ENCODE measurements at places on chromosomes 12 and 14.

DNA sequence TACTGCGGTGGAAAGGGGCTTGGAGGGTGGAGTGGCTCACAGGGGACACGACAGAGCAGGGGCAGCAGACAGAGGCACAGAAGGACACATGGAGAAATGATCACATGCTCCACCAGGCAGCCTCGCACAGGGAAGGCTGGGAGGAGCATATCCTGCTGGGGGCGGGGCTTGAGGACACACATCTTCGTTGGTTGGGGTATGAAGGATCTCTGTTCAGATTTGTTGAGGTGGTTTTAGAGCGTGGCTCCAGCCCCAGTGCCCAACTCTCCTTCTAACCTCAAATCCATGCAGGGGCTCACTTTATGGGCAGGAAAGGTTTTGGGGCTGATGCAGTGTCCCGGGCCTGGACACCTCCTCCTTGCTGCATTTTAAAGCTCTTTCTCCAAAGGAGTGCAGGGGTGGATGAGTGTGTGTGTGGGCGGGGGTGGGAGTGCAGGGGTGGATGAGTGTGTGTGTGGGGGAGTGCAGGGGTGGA is 733 bp upstream of the P3H3 start:
- peak; percentile 34 for DNase-seq

GRCh38 chr12:13066014-13066413 is 21.8 kb downstream of the FAM234B start:
- no peak for DNase-seq

- DNase-seq, result no peak
Observed at GRCh38 chr12:13229504-13229903, 33.0 kb downstream of the EMP1 start.

DNA sequence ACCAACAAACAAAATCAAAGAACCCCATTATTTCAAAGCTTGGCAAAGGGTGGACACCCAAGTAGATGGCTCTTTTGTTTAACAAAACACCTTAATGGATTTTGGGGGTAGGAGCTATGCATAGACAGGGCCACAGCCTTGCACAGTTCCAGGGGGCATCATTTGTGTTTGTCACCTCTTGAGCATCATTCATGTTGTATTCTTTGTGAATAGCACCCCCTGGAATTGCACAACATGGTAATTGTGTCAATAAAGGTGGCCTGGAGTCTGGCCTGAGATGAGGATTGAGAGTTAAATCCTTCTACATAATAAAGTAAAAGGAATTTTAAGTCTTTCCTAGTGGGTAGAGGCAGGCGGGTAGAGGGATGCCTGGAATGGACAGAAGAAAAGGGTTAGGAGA is 3.3 kb upstream of the FRS2 start:
- DNase-seq, result no peak

DNA sequence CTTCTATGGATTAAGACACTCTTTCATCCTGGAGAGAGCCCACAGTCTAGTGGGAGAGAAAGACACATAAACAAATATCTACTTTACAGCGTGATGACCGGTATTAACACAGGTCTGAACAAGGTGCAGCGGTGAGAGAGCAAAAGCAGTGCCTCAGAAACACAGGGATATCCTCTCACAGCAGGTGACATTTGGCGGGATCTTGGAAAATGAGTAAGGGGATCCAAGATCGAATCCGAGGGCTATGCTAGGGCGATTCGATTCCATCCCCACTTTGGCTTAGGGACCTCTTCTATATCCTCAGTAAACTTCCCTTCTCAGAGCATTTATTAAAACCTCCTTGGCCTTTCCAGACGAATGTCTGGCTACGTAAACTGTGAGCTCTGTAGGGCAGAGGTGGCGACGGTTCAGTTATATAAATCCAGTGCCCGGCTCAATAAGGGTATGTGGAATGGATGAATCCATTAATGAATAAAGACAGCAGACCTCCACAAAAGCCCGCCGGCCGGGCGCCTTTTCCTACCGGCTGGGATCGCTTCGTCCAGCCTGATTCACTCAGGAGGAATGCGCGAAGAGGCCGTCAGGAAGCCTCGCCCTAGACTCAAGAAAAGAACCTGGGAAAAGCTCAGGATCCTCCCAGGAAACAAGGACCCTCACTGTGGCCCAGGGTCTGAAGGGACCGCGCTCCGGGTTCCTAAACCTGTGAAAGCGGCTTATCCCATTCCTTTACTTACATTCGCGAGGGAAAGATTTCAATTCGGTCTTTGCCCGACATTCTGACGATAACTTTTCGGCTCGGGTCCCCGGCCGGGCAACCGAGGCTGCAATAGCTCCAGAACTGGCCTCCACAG is 455 bp downstream of the ATP6V1D start:
- peak; percentile 23 for DNase-seq

DNA sequence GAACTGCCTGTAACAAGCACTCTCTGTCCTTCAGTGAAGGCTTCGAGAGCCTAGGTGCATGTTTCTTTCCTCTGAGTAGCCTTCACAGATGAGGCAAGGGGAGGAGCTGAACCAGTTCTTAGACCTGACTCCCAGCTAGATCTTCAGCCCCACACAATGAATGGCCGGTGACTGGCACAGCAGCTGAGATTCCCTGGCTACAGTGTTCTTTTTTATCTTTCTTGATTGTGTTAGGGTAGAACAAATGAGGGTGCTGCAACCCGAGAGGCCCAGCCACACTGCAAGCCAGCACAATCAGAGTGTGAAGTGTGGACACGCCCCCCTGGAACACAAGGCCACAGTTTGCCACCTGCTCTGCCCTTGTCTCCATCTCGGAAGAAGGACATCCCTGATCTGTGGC is 19.1 kb upstream of the COL2A1 start:
- no peak for DNase-seq

- peak; percentile 57 for DNase-seq
Observed at GRCh38 chr14:34665785-34666435, 36.0 kb upstream of the SNX6 start.

- DNase-seq, result peak; percentile 79
Observed at GRCh38 chr12:66964629-66965028, 285.8 kb upstream of the GRIP1 start.

DNA sequence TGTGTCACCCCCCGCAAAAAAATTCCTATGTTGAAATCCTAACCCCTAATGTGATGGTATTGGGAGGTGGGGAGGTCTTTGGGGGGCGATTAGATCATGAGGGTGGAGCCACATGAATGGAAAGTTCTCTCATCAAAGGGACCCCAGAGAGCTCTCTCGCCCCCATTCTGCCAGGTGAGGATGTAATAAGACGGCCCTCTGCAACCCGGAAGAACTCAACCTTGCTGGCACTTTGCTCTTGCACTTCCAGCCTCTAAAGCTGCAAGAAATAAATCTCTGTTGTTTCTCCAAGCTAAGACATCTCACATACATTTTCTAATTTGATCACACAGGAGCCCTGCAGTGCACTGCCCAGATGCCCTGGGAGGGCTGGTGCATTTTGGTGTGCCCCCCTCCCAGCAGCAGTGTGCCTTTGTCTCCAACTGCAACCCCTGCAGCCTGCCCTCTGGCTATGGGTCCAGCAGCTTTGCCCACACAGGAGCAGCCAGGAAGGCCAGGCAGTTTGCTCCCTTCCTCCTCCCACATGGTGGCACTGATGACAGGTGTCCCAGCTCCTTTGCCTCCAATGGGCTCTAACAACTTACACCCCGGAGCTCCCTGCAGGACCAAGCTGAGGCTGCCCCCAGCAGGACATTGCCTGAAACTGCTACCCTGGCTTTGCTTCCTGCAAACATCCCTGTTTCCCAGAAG is 59.3 kb downstream of the C14orf132 start:
- DNase-seq, result peak; percentile 46

DNA sequence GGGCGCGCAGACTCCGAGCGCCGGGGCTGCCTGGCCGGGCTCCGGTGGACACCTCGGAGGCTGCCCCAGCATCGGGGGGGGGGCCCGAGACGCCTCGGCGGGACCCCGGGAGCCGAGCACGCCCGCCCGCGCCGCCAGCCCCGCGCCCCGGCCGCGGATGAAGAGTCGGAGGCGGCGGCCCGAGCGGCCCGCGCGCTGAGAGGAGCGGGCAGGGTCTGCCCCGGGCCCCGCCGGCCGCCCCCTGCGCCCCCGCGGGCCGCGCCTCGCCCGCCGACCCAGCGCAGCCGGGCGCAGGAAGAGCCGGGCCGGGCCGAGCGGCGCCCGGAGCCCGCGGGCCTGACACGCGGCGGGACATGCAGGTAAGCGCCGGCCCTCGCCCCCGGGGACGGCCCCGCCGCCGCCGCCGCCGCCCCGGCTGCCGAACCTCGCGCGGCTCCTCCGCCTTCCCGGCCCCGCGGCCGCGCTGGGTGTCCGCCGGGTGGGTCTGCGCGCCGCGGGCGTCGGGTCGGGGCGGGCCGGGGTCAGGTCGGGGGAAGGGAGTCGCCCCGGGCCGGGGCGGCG is 63.7 kb downstream of the FBXL14 start:
- no peak for DNase-seq

GRCh38 chr12:19547271-19547671 is 108.0 kb downstream of the AEBP2 start:
- DNase-seq, result no peak

DNA sequence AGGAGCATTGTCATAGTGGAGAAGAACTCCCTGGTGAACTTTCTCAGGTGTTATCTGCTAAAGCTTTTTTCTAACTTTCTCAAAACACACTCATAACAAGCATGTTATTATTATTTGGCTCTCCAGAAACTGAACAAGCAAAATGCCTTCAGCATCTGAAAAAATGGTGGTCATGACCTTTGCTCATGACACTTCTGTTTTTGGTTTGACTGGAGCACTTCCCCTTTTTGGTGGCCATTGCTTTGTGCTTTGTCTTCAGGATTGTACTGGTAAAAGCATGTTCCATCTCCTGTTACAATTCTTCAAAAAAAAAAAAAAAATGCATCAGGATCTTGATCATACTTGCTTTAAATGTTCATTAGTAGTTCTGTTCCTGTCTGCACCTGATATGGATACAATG is 1241.6 kb upstream of the USP15 start:
- DNase-seq, result no peak

GRCh38 chr12:5588176-5588575 is 156.3 kb downstream of the NTF3 start:
- no peak for DNase-seq

GRCh38 chr12:2999265-2999841 is 40.2 kb downstream of the TEAD4 start:
- DNase-seq, result no peak

GRCh38 chr14:64730061-64730440 is 25.8 kb downstream of the PLEKHG3 start:
- DNase-seq, result no peak

DNA sequence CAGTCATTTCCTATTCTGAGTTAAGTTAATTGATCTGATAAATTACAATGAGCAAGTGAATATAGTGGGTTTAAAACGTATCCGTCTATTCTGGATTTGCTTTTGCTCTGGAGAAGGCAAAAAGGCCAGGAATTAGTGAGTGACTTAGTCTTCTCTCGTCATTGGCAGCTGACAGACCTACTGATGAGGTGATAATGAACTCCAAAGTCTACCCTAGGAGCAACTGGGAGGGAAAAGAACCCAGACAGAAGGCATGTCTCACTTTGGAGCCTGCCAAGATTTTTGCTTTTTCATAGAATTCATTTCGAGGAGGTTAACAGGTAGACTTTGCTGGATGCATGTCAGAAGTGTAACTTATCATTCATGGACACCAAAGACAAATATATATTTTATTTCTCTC is 270.3 kb downstream of the FBXL14 start:
- no peak for DNase-seq

DNA sequence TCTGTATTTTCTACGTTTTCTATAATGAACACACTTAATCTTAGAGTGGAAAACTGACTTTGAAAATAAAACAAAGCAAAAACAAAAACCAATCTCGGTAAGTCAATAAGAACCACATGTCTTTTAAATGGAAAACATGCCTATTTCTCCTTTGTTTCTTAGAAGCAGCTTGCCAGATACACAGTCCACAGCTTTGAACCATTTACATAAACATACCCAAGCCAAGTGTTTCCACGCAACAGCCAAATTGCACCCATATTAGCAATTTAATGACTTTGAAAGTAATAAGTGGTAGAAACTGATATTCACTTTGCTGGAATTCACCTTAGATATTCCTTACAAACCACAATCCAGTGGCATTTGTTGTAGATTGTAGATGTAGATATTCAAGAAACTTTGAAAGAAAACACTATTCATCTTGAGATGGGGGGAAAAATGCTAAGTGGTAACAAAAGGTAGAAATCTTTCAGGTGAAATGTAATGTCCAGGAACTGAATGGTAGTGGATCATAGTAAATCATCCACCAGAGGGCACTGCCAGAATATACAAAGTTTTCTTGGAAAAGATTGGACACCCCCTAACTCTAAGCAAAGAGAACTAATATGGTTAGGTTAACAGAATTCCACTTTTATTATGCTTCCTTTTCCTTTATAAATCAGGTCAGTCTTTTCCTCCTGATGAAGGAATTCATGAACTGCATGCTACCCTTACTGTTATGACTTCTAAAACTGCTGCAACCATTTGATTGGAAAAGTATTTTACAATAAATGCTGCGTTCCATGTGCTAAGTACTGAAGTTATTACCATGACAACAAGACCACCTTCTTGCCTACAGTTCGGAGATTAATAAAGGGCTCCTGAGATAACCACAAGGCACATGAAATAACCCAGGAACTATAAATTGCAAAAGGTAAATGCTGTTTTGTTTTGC is 69.8 kb downstream of the RERG start:
- DNase-seq, result no peak

DNA sequence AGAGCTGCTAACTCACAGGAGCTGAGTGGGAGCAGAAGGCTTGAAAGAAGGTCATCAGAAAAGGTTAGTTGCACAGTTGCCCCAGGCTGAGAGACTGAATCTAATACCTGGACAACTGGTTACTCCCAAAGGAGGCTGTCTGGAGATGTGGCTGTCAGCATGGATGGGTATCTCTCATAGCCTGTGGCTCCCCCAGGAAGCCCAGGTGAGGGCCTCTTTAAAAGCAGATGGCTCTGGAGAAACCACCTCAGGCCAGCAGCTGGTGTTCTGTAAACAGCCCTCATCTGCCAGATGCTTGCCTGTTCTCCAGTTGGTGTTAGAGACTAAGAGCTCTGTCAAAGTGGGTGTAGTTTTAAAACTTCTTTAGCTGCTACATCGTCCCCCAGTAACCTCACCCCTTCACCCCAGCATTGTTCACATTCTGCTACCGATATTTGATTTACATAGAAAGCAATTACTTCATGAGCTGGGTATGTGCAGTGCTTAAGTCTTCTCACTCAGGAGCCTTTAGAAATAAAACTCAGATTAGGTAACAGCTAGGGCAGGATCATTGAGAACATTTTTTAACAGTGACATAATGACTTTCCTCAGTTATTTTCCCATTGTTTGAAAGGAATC is 25.8 kb downstream of the DACT1 start:
- peak; percentile 61 for DNase-seq

- peak; percentile 1 for DNase-seq
Observed at GRCh38 chr12:99381992-99382391, 265.6 kb upstream of the GARIN6 start.

DNA sequence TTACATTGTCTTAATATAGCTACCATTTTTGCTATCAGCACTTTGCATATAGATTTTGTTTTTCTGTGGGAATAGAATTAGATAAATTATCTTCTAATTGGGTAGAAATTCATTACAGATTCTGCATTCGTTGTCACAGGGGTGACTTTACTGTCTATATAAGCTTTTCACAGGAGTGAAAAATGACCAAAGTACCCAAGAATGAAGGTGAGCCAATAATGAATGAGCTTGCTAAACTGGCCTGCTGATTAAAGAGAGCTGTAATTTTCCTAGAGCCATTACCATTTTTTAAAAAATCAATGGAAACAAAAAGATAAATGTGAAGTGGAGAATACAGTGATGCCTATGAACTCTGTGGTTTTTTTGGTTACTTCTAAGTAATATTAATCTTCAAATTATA is 504.6 kb downstream of the RPL10L start:
- DNase-seq, result no peak

GRCh38 chr12:53425515-53426150 is 2.0 kb downstream of the AMHR2 start:
- no peak for DNase-seq

GRCh38 chr14:105168496-105168978 is at the start of gene JAG2:
Gene JAG2, minus strand, starts transcription at chr14:105168776. Its CDS starts 356 bp downstream, at chr14:105168420.
- peak; percentile 68 for DNase-seq

Measured in mammary epithelial cell (primary cell).